ENCODE measurements at places on chromosomes 11 and 22.

GRCh38 chr22:37419969-37420685, 7.2 kb downstream of the ELFN2 start:
- DNase-seq = no peak

GRCh38 chr11:16169956-16170847, 186.1 kb downstream of the SOX6 start:
- DNase-seq = no peak

DNA sequence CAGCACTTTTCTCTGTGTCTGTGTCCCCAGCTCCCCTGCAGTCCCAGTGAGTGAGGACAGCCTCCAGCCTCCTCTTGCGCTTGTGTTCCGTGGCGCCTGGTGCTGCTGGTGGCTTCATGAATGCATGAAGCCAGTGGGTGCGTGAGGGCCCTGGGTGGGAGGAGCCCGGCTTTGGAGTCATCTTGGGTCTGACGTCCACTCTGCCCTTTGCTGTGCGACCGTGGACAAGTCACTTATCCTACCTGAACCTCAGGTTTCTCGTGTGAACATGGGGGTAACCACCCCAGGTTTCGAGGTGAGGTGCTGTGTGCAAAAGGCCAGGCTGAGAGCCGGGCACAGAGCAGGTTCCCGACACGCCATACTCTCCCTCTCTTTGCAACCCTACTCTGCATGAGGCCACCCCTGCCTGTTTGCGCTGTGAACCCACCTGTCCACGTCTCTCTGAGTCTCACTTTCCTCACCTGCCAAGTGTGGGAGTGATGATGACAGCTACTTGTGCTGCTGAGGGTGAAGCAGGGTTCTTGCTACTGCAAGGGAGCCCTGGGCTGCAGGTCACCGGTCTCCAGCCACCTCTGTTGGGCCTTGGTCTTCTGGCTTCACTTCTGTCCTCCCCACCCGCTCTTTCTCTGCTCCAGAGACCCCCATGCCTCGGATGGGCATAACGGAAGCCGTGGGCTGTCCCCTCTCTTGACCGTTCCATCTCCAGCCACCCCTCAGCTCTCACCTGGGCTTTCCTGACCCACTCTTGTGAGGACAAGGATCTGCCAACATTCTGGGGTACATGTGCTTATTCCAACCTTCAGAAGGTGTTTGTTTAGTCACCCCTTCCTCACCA, 537.6 kb downstream of the TBC1D22A start:
- no peak for DNase-seq

- no peak for DNase-seq
Observed at GRCh38 chr11:100574894-100575769, 112.0 kb upstream of the ARHGAP42 start.

- DNase-seq = no peak
Observed at GRCh38 chr11:58941838-58942237, 2.5 kb downstream of the GLYATL1 start.

GRCh38 chr22:32717337-32718240, 83.9 kb upstream of the TIMP3 start:
- no peak for DNase-seq

Data from stimulated activated CD8-positive, alpha-beta memory T cell treated with anti-CD3 and anti-CD28 coated beads, Interleukin-4, amount 100 ng/mL, for 4 hours (primary cell).